CD8-positive, alpha-beta T cell (primary cell): ENCODE measurements at places on chromosomes 2 and 18.

- DNase-seq, result no peak
These were observed 694.7 kb downstream of the ARHGAP15 start for GRCh38 chr2:143823876-143824275.

GRCh38 chr18:46385124-46385523 is 271.9 kb downstream of the LOXHD1 start:
- DNase-seq, result no peak

DNA sequence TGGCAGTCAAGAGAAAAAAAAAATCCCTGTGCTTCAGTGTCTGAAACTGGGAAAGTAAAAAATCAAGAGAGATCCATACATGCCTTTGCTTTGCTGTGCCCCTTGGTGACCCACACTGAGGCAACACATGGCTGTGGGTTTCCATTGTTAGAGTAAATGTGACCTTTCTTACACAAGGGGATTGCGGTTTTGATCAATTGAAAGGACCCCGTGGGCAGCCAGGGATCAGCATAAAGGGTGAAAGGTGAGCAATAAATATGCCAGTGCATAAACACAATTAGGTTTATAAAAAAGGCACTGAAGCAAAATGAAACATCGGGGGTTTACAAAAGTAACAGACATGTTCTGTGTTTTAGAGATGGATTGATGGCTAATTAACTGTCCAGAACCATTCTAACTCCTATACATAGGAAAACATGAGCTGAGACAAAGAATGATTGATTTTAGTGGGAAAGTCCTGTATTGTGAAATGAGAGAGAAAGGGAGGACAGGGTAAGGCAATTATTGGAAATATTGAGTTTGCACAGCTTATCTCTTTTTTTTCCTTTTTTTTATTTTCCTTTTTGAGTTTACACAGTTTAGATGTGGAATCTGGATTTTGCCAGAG is 40.7 kb upstream of the BBS5 start:
- DNase-seq, result no peak

GRCh38 chr18:12293831-12294230 is 14.2 kb upstream of the TUBB6 start:
- DNase-seq, result no peak

GRCh38 chr2:106356291-106356690 is 111.9 kb downstream of the RGPD3 start:
- no peak for DNase-seq

DNA sequence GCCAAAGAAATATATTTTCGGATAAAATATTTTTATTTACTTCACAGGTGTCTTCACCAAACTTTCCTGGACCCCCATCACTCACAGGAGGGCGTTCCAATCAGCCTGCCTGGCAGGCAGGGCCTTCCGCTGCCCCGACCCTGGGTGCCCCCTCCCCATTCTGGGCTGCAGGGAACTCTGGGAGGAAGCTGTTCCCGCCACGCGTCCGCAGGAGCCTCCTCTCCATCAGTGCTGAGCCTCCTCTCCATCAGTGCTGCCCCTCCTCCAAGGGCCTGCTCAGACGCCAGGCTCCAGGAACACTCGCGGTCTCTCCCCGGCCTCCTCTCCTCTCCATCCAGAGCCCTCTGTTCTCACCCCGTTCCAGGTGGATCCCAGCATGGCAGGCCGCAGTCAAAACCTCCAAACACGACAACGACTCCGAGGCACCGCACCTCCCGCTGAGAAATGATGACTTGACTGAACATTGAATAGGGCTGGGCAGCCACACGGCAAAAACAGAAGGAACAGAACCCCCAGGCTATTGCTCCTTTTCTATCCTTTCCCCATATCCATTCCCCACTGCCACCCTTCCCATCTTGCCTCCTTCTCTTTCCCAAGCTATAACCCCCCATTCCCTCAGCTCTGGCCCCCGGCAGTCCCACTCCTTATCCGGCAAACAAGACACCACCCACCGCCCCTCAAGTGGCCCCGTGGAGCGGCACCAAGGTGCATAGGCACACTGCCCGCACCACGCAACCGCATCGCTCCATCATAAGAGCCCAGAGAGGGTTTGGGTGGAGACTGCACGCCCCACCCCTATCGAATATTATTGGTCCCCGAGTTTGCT is 268.6 kb upstream of the RAB6C start:
- no peak for DNase-seq

- DNase-seq, result no peak
These were observed 14.2 kb downstream of the ST8SIA3 start for GRCh38 chr18:57366528-57367081.
